Neuronal stem cell (in vitro differentiated cells): ENCODE measurements at places on chromosomes 4 and X.

- no peak for DNase-seq
Observed at GRCh38 chr4:141455651-141456050, 180.7 kb upstream of the IL15 start.

- DNase-seq = no peak
Observed at GRCh38 chr4:123430501-123430900, 33.9 kb downstream of the SPRY1 start.

- DNase-seq = no peak
Observed at GRCh38 chr4:102439236-102439614, 61.9 kb upstream of the NFKB1 start.

- no peak for DNase-seq
Observed at GRCh38 chrX:25016938-25017598, 1.3 kb upstream of the ARX start.

DNA sequence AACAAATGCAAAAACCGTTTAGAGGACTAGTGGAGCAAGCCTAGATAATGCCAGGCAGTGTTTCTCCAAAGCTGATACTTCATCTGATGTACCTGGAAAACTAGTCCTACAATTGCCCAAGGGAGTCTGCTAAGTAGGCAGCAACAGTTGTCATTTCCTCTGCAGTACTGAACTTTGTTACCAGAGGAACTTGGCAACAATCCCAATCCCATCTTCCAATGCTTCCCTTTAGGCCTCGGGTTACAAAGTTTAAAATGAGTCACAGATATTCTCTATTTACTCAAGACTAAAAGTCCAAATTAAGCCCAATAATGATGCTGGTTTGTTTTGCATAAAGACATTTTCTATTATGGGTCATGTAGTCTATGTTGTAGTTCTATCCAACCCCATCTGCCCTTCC is 120.0 kb upstream of the GLRA2 start:
- DNase-seq = no peak

GRCh38 chr4:164108971-164109370 is 614.5 kb downstream of the TMA16 start:
- DNase-seq = no peak

- no peak for DNase-seq
Observed at GRCh38 chrX:46447384-46447783, 97.8 kb downstream of the ZNF674 start.

DNA sequence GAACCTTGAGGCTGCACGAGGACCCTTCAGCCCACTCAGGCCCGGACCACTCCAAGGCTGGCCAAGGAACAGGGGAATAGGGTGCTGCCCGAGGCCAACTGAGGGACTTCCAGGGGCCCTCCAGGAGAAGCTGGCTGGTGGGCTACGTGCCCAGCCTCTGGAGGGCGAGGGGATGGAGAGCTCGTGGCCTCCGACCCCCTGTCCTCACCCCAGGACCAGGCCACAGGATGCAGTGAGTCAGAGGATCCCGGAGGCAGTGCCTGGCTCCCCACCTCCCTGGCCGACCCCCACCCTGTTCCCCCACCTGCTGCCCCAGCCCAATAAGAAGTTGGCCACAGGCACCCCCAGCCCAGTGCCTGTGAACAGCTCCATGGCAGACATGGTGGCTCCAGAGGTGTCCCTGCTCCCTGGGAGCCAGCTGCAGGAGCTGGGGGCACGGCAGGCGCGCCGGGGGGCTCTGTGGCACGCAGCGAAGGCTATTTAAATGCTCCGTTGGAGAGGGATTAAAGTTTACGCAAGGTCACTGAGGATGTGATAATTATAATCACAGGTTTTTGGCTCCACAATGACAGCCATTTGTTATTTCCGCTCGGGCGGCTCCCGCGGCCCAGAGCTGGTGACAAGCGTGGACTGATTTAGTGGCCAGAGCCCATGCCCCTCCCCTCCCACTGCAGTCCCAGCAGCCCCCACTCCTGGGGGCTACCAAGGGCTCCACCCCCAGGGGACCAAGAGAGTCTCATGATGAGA is 95.7 kb upstream of the NKX1-1 start:
- no peak for DNase-seq

- DNase-seq = no peak
Observed at GRCh38 chr4:38190717-38191178, 230.6 kb downstream of the PTTG2 start.
